ENCODE measurements at places on chromosomes 6 and 20.

GRCh38 chr6:141513830-141514229 lies 618.9 kb upstream of the GJE1 start:
- no peak for DNase-seq

DNA sequence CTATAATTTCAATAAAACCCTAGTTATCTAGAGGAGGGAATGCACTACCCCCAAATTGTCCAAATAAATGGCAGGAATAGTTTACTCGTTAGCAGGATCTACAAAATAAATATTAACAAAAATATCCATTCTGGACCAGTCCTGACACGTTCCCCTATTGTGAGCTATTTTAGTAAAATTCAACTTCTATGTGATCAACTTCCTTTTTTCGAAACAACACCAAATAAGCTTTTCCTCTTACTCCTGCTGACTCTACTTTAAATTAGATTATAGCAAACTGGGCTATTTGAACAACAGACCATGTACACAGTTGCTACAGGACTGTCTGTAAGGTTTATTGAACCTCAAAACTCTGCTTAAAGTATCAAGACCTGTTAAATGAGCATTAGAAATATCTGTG lies 154.3 kb downstream of the IPCEF1 start:
- no peak for DNase-seq

DNA sequence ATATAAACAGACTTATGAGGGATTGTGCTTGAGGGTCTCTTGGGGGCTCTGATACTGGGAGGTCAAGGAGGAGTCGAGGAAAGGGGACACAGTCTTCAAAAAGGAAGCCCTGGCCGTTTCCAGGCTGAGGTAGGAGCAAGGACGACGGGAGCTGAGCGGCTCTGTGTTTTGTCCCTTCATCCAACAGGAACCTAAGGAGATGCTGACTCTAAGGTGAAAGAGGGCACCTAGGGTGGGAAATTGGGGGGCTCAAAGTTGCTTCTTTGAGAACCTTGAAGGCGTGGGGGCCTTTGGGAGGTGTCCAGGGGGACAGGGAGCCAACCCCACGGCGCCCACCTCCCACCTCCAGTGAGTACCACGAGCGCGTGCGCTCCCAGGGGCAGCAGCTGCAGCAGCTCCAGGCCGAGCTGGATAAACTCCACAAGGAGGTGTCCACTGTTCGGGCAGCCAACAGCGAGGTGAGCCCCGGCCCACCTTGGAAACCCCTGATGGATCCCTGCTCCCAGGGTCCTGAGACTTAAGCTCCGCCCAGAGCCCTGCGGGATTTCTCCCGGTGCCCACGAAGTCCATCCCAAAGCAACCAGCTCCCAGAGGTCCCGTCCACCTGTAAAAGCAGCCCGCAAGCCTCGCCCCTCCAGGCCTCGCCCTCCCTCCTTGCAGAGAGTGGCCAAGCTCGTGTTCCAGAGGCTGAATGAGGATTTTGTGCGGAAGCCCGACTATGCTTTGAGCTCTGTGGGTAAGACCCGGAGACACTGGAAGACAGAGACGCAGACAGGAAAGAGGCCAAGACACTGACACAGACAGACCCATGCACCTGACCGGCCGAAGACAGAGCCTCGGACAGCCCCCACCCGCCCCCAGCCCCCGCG lies 2.9 kb downstream of the SPAG4 start:
- peak; percentile 20 for DNase-seq

GRCh38 chr6:3429211-3429610 lies 27.6 kb downstream of the SLC22A23 start:
- DNase-seq = no peak

GRCh38 chr20:52263757-52264156 lies 72.2 kb upstream of the ZFP64 start:
- no peak for DNase-seq

DNA sequence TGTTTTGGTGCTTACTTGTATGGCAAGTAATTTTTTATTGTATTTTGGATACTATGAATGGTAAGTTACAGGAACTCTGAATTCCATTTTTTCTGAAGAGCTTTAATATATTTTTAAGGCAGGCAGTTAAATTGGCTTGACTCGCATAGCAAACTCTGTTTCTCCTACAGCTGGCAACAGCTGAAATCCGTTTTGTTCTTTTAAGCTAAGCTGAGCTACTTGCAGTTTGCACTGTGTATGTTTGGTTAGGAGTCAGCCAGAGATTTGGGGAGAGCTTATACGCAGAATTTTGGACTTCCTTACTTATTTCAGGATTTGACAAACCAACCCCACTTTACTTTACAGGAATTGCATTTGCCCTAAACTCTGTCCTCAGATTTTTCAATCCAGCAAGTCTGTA lies 179.1 kb downstream of the COL19A1 start:
- no peak for DNase-seq

DNA sequence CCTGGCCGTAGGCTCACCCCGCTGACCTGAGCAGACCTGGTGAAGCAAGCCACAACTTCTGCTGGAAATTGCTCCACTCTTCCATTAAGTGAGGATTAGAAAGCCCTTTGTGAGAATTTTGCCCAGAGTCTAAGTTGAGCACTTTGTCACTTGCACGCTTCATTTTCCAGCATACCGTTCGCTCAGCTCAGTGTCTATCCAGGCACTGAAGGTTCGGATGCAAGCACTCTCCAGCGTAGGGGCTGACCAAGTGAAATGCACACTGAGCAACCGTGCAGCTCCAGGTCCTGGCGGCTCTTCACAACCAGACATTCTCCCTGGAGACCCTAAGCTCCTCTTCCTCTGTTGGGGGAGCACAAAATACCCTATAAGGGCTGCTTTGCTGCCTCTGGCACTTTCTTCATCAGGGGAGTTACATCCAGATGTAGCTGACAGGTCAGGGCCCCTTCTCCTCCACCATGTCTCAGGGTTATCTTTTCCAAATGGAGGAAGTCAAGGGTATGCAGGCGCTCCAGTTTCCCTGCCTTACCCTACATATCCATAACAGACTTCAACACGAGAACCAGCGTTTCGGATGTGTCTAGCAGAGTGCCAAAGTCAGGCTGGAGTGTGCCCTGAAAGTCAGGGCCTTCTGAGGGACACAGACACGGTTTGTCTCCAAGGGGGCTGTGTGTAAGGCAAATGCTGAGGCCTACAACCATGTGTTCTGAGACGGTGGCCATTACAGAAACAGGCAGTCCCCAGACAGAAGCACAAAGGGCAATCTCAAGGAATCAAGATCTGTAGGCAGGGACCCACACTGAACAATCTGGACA lies 146.7 kb upstream of the AFDN start:
- DNase-seq = no peak

DNA sequence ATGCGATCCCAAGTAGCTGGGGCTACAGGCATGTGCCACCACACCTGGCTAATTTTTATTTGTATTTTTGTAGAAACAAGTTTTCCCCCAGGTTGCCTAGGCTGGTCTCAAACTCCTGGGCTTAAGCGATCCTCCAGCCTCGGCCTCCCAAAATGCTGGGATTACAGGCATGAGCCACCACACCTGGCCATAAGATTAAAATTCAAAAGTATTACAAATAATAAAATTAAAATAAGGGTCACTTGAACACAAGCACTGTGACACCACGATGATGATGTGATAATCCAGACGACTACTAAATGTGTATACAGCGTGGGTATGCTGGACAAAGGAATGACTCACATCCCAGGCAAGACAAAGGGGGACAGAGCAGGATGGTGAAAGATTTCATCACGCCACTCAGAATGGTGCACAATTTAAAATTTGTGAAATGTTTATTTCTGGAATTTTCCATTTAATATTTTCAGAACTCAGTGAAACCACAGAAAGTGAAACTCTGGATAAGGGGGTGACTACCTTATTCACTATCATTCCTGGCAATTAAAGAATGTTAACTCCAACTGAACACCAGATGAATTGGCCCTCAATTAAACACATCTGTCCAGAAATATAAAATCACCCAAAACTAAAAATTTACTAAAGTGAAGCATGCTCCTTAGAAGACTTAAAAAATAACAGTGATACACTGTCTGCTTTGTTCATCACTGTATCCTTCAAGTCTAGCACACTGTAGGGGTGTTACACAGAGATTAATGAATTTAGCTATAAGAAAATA lies 13.1 kb downstream of the B4GALT5 start:
- DNase-seq = no peak

DNA sequence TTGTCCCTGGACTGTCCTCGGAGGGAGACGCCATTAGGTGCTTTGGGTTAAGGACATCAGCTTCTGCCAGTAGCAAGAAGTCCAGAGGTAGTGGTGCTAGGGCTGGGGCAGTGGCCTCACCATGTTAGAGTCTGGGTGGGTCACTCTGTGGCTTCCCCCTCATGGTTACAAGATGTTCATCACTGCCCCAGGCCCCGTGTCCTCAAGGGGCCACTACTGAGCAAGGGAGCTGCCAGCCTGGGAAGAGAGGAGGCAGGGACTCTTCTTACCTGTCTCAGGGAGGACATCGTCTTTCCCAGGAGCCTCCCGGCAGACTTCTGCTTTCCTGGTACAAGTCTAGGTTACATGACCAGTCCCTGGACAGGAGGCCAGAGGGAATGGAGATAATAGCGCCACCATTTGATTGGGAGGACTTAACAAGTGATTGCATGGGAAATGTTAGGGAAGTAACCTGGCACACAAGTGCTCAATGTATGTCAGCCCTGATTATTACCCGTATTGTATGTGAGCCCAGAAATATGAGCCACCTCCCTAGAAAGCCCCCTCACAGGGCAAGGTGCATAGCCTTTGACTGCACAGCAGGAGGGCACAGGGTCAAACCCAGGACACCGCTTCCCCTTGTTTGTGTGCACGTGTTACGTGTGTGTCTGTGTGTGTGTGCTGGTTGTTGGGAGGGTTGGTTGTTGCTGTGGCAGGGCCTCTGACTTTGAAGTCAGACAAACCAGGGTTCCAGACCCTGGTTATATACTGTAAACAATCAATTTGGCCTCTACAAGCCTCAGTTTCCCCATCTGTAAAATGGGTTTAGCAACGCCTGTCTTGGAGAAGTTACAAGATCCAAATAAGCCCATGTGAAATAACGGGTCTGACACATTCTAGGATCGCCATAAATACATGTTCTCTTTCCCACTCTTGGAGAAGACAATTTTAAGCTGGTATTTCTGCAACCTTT lies 30.0 kb downstream of the SIRPA start:
- DNase-seq = no peak

DNA sequence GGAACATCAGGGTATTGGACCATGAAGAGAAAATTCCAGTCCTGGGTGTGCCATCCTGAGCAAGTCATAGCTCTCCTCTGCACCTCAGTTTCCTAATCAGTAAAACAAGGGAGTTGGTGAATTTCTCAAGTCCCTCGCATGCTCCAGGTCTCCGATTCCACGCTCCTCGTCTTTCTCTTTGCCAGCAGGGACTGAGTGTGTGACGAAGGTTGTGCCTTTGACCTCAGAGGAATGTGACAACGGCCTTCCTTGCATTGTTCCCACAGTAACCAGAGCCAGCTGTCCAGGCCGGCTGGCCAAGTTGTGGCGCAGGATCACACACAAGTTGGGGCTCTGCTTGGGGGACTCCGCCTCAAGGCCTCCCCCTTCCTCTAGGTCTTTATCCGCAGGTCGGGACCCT lies 217.3 kb downstream of the ATXN1 start:
- DNase-seq = peak; percentile 87

GRCh38 chr6:56724455-56724854 lies 81.8 kb upstream of the DST start:
- no peak for DNase-seq

GRCh38 chr6:30100585-30101443 lies 12.1 kb downstream of the TRIM31 start:
- peak; percentile 57 for DNase-seq

- DNase-seq = no peak
Measured at GRCh38 chr6:42961020-42961470, 491 bp downstream of the GNMT start.

DNA sequence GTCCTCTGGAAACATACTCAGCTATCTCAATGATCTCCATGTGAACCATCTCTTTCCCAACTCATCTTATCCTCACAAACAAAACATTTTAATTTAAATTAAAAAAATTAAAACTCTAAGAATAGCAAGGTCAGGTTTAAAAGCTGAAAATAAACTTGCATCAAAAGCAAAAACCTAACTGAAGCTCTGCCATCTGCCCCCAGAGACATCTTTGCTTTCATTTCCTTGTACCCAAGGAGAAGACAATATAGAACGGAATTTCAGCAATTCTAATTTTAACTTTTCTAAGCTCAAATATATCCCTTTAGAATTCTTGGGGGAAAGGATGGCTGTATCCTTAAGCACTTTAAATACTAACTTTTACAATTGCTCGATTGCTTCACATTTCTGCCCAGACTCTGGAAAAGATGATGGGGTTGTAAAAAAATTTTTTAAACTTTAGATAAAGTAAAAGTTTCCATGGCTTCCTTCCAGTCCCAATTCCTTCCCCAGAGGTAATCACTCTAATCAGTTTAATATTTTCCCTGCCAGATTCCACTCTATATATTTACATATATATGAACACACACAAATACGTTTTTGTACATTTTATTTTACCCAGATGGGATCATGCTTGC lies 69.2 kb upstream of the SMIM29 start:
- no peak for DNase-seq

- no peak for DNase-seq
Measured at GRCh38 chr6:147776631-147777213, 268.2 kb downstream of the SAMD5 start.

DNA sequence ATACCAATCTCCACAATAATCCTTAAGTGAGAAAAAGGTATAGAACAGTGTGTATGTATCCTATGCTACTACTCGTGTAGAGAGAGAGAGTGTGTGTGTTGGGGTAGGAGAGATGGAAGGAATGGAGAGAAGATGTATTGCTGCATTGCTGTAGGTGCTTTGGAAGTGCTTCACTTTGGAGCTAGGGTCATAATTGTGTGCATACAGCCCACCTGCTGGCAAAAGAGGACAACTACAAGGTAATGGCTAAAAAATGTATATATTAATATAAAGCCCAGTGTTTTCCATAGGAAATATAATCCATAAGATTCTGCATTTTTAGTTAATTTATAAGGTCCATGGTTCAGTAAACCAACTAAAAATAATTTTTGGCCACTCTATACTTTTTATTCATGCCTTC lies 36.1 kb downstream of the SERAC1 start:
- no peak for DNase-seq

- DNase-seq = peak; percentile 74
Measured at GRCh38 chr20:62616728-62617621, 25.3 kb upstream of the SLCO4A1 start.

DNA sequence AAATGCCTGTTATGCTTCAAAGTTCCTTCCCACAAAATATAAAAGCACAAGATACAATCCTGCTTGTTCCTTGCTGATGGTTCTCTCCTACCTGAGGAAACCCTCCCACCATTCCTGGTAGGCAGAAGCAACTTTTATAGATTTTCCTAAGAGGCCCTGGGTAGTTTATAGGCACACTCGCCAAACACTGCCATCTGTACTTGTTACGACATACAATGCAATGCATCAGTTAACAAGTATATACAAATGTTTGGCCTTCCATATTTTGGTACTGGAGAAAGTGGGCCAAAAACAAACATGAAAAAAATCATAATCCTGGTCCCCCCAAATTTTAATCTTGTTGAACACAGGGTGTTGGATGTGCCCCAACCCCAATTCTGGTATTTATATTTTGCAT lies 16.6 kb downstream of the MCM9 start:
- DNase-seq = no peak
